T1000 (cell line): ENCODE measurements at places on chromosomes 7 and 10.

GRCh38 chr7:33766405-33766804 is 138.9 kb upstream of the BMPER start:
- DNase-seq = no peak

GRCh38 chr10:62810156-62810902 is 5.8 kb downstream of the ADO start:
- DNase-seq = no peak

- peak; percentile 17 for DNase-seq
These were observed 34.6 kb downstream of the CHST3 start for GRCh38 chr10:71998840-71999194.

- DNase-seq = no peak
These were observed 15.9 kb downstream of the HYCC1 start for GRCh38 chr7:22997871-22998518.

DNA sequence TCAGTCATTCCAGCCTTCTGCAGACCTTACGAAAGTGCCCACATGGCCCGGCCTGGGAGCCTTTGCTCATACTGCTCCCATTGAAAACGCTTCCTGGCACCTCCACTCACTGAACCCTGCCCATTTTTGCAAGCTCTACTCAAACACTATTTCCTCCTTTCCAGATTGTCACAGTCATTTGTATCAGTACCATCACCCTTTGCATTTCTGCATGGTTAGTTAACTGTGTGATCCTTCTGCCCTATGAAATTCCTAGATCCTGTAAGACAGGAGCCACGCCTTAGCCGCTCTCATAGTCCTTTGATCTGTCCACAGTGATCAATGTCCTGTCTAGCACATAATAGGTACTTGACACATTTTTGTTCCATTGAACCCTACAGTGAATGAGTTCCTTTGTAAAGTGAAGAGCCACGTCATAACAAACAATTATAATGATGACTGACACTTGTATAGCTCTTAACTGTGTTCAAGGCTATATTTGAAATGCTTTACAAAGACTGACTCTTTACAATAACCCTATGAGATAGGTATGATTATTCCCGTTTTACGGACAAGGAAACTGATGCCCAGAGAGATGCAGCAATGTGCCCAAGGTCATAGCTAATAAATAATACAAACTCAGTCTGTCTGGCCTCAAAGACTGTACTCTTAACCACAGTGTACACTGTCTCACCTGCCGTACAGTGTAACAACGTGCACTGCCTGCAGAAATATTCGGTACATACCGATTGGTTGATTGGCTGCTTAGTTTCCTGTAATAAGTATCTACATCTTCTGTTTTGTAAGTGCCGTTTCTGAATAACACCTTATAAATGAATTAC is 16.6 kb upstream of the ITIH2 start:
- DNase-seq = no peak

DNA sequence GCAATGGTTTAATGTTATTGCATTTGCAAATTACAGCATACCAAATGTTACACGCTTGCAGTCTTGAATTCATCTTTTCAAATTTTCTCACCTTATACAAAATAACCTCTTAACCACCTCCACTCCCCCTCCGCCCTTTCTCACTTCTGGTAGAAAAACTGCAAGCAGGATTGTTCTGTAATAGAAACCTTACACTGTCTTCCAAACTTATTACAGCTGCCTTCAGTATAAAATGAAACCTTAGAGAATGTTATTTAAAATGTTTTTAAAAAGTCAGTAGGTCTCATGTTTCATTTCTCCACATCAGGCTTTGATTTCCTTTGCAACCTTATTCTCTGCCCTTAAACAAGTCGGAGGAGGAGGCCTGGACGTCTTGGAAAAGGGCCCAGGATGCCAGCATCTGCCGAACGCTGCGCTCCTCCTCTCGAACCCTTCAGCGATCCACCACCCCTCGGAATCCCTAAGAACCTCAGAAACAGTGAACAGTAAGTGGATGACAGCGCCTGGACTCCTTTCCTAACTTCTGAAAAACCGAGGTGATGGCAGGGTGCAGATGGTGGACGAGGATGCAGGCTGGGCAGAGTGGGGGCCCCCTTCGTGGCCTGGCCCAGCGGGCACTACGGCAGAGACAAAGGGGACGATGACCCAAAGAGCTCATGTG is 74.0 kb downstream of the FGFR2 start:
- DNase-seq = no peak

- DNase-seq = no peak
These were observed 699.9 kb downstream of the INHBA start for GRCh38 chr7:41002741-41003610.

GRCh38 chr10:35400595-35401268 is 64.4 kb downstream of the CCNY start:
- DNase-seq = no peak
